ENCODE measurements at places on chromosomes 11 and 22. TPM values are rescaled to one million over a fixed set of nuclear protein-coding genes. Genes with fewer than 3 reads are reported as not detected.

Gene TCN2
- polyA plus RNA-seq: 8.4 TPM

Gene DRD4
- not detected for polyA plus RNA-seq

Gene OAF
- polyA plus RNA-seq: 74.7 TPM

Gene SNAP29
- 20.2 TPM for polyA plus RNA-seq

Gene ROBO4
- polyA plus RNA-seq: 0.46 TPM

Gene TENM4
- 2.4 TPM for polyA plus RNA-seq

Gene LRFN4
- 32.2 TPM for polyA plus RNA-seq

Gene CCDC81
- polyA plus RNA-seq: not detected

Gene UPK2
- not detected for polyA plus RNA-seq

Gene BTBD18
- 0.03 TPM for polyA plus RNA-seq

Gene APOL3
- 22.2 TPM for polyA plus RNA-seq

Gene TMEM151A
- polyA plus RNA-seq: not detected

Gene GLYAT
- not detected for polyA plus RNA-seq

Gene NADSYN1
- 136 TPM for polyA plus RNA-seq

Gene STX5
- 31.2 TPM for polyA plus RNA-seq

Gene P4HA3
- not detected for polyA plus RNA-seq

Gene SAA4
- 0.93 TPM for polyA plus RNA-seq

Gene CST6
- polyA plus RNA-seq: not detected

Gene APOBEC3G
- polyA plus RNA-seq: 21.4 TPM

Gene BACE1
- 7.0 TPM for polyA plus RNA-seq

Gene CD3D
- 57.0 TPM for polyA plus RNA-seq

Gene MRGPRG
- polyA plus RNA-seq: not detected

Gene CCDC87
- polyA plus RNA-seq: not detected
